ENCODE measurements at places on chromosomes 6 and 20.

DNA sequence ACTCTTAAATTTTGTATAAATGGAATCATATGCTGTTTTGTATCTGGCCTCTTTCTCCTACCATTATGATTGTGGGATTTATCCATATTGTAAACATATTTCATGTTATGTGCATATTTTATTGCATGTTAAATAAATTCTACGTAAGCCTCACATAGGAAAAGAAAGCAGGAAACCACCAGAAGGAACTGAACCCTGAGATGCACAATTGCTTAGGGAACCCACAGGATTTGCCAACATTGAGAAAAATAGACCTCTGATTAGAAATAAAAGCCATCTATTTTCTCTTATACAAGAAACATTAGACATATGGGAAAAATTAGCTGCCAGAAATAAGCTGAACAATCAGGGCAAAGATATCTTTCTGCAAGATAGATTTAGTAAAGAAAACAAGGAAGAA is 111.2 kb upstream of the CARMIL1 start:
- no peak for DNase-seq

DNA sequence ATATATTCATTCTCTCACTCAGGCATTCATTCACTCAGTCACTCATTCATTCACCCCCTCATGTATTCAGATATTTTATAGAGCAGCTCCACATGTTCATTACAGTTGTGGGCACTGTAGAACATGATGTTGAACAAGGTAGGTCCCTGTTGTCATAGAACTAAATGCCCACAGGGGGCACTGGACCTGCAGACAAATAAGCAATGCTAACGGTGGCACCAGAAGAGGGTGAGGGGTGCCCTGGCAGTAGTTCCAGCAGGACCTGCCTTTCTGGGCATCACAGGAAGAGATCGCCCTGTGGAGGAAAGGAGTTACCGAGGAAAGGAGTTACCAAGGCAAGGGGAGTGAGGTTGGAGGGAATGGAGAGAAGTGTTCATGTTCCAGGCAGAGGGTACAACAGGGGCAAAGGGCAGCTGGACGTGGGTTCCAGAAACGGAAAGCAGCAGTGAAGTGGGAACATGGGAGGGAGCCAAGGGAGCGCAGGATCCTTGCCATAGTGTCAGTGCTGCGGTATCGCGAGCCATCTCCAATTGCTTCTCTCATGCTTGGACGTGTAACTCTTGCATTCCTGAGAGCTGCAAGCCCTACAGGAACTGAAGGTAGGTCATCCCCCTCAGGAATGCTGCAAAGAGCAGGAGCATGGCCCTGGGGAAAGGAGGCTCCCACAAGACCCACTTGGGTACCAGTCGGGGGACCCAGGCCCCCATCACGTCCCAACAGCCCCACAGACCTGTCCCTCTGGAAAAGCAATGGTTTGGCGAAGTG is 128.2 kb downstream of the EDN3 start:
- no peak for DNase-seq

DNA sequence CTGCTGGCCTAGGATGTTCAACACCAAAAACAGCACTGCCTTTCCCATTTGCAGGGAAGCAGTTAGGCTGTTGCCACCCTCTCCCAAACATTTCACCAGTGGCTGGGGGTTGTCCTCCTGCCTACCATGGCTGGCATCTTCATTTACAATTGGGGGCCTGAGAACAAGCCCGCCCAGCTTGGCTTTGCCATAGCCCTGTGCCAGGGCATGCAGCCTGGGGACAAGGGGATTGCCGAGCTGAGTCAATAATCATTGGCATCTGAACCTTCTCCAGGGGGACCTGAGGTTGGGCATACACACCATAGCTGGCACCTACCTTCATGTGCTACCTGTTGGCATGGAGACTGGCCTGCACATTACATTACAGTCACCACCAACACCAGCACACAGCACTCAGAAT is 345.1 kb downstream of the KHDRBS2 start:
- no peak for DNase-seq

DNA sequence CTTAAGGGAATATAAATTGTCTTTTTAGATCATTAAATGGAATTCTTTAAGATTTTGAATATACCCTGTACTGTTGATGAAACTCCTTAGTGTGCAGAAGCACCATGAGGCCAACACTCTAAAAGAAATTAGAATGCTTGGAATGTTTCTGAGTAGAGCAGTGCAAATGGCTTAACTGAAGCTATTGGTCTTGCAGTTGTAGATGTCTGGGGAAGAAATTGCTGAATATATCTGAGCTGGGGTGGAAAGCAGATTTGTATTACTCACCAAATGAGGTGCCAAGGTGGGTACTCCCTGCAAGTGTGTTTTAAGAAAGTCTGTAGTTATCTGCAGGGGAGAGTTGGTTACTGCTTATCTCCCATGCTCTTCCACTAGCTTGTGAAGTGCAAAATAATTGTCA is 119.0 kb downstream of the ADGRG6 start:
- DNase-seq: no peak

GRCh38 chr20:46056970-46057855 is 28.2 kb downstream of the SLC12A5 start:
- DNase-seq: no peak

GRCh38 chr6:150238846-150239407 is 96.1 kb downstream of the PPP1R14C start:
- no peak for DNase-seq

DNA sequence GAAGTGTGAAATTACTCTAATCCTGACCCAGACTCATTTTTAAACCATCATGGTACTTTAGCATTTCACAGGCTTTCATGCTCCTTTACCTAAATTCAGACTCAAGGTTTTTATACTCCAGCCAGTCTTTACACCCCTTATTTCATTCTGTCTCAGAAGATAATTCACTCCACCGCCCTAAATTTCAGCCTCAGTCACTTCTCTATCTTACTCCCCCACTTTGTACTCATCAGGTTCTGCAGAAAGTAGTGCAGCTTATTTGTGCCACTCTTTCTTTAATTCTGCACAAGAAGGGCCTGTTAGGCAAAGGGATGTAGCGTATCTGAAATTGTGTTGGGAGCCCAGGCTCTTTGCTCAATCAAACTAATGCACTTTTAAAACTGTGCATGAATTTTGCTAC is 205.5 kb downstream of the ARHGAP18 start:
- no peak for DNase-seq

GRCh38 chr6:107342144-107342543 is 117.2 kb downstream of the PDSS2 start:
- no peak for DNase-seq

- no peak for DNase-seq
Measured at GRCh38 chr6:128233531-128233930, 286.9 kb downstream of the PTPRK start.

DNA sequence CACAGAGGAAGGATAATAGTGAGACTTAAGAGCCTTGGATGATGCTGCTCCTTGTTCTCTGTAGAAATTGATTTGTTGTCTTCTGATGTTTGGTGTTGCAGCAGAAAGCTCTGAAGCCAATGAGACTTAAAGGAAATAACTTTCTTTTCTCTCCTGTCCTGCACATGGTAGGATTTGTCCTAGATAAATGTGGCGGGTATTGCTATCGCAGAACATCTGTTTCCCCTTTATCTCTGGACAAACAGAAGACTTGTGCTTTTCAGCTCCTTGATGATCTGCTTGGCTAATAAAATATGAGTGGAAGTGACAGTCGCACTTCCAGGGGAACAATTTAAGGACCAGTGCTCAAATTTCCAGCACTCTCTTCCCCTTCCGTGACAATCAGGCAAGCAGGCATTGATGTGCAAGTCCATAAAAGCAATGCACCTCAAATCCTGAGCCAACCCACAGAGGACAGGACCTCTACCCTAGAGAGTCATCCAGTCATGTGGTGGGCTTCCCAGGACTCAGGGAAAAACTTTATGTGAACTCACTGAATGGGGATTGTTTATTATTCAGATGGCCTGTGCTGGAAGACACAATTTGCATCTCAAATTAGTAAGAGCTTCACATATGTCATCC is 9.9 kb upstream of the NCR2 start:
- DNase-seq: no peak

DNA sequence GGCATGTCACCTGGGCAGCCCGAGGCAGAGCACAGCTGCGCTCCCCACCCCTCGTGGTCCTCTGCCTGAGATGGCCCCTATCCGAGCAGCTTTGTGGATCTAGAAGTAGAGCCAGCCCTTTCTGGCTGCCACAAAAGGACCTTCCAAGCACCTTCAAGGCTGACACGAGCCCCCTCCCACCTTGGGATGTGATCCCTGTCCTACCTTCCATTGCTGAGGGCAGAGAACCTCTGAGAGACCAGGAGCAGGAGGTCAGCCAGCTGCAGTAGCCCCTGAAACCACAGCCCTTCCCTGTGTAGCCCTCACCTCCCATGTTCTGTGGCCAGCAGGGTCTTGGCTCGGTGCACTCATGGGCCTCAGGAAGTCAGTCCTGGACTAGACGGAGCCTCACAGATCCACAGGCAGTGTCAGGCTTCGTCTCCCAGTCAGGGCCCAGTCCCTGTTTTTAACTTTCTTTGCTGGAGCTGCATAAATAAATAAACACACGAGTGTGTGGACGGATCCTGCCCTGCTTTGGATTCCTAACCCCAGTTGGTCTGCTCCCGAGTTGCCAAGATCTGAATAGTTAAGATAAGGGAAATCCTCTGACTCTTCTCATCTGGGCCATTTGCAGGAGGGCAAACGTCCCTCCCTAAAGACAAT is 507.7 kb downstream of the PREX1 start:
- DNase-seq: no peak

- no peak for DNase-seq
Measured at GRCh38 chr6:167684276-167685104, 142.2 kb upstream of the AFDN start.

DNA sequence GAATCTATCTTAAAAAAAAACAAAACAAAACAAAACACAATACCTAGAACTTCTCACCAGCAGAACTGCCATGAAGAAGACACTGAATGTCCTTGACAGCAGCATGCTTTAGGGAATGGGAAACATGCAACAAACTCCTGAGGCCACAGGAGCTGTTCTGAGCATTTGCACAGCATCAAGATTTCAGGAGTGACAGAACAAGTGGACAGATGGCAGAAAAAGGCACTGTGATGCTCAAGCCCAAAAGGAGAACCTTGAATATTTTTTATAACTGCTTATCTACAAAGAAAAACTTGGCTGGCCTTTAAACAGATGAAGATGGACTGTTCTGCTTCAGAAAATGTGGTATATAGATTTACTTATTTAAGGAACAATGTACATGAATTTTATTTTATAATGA is 158.9 kb downstream of the RALGAPA2 start:
- no peak for DNase-seq

GRCh38 chr6:38345586-38345985 is 294.1 kb downstream of the BTBD9 start:
- DNase-seq: no peak

DNA sequence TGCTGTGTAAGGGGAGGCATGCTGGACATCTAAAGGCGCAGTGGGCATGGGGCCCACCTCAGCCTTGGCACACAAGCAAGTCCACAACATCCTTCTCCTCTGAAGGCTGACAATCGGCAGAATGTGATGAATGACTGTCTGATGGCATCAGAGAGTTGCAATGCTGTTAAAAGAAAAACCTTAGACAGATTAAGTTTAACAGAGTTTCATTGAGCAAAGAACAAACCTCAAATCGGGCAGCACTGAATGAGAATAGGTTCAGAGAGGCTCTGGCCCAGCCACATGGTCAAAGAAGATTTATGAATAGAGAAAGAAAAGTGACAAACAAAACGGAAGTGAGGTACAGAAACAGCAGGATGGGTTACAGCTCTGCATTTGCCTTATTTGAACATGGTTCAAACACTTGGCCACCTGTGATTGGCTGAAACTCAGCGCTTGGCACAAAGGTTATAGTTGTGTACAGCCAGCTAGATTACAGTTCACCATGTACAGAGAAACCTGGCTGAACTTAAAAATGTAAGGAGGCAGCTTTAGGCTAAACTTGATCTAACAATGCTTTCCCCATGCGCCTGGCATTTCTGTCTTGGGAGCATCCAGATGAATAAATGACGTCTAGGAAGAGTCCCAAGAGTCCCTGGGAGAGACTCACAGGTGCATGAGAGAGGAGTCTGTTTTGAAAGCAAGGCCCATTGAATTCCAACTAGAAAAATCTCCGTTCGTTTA is 98.3 kb upstream of the IYD start:
- DNase-seq: no peak

- no peak for DNase-seq
Measured at GRCh38 chr6:124719913-124720312, 242.3 kb upstream of the RNF217 start.

GRCh38 chr6:158415666-158416065 is 103.4 kb downstream of the TULP4 start:
- no peak for DNase-seq

- DNase-seq: no peak
Measured at GRCh38 chr6:111339294-111339693, 143.7 kb downstream of the REV3L start.

DNA sequence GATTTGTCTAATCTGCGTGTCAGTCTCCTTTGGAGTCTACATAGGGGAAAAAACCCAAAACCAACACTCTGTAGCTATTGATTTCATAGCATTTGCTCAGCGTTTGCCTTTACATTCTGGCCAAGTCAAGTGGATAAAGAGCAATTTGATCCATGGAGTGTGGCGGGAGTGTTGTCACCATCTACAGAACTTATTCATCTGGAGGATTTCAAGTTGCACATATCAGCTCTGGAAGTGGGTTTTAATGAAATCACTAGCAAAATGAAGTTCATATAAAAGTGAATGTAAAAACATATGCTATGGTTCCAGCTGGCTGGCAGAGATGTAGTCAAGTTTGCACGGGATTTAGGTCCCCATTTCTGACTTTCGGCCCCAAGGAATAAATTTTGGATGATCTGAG is 219.7 kb upstream of the SUPT3H start:
- no peak for DNase-seq

GRCh38 chr20:10530883-10531282 is 95.8 kb downstream of the SLX4IP start:
- no peak for DNase-seq

GRCh38 chr6:116399287-116399686 is 28.5 kb downstream of the DSE start:
- DNase-seq: no peak

Measured in breast epithelium (tissue), 4 donors.